ENCODE measurements at places on chromosomes 1 and 21. TPM values are rescaled to one million over a fixed set of nuclear protein-coding genes. Genes with fewer than 3 reads are reported as not detected.

The GUCA2B gene
- total RNA-seq, result not detected

The RHD gene
- 0.30 TPM for total RNA-seq

The RAP1A gene
- 22.7 TPM for total RNA-seq

The OLFML2B gene
- 0.92 TPM for total RNA-seq

The KRTAP19-8 gene
- total RNA-seq, result not detected

The KCNJ10 gene
- total RNA-seq, result 0.07 TPM

The GIPC2 gene
- total RNA-seq, result 0.07 TPM

Data from H7 (cell line).